ENCODE measurements at places on chromosomes 16 and 17.

DNA sequence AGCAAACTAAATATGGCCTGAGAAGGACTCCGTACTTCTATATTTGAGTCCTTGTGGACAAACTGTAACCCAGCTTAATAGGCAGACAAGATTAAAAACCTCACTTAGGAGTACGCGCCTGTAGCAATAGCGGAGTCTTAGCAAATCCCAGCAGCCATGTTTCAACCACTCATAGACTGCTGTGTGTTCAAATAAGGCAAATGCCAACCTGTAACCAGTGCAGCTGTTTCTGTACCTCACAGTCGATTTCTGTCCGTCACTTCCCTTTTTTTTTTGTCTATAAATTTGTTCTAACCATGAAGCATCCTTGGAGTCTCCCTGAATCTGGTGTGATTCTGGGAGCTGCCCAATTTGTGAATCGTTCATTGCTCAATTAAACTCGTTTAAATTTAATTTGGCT lies 30.2 kb downstream of the TANC2 start:
- DNase-seq: no peak

DNA sequence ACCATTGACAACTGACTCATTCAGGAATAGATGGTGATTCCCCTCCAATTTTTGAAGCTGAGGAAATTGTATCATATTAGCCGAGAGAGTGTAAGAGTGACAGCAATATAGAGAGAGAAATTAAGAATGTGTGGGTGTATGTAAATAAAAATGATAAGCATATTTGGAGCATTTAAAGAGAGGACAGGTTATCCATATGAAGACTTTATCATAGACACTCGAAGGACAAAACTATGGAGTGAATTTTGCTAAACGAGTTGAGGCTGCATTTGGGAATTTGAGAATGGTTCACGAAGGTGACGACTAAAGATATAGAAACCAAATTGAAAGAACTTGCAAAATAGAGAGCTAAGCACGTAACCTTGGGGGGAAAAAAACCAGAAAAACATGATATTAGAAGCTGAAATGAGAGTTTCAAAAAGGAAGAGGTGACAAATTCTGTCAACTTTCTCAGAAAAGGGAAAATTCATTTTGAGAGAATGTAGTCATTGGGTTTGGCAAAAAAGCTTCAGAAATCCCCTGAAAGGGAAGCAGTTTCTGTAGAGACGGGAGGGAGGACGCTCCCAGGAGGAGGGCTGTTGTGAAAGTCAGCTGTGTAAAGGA lies 129.7 kb downstream of the KCNJ2 start:
- no peak for DNase-seq

DNA sequence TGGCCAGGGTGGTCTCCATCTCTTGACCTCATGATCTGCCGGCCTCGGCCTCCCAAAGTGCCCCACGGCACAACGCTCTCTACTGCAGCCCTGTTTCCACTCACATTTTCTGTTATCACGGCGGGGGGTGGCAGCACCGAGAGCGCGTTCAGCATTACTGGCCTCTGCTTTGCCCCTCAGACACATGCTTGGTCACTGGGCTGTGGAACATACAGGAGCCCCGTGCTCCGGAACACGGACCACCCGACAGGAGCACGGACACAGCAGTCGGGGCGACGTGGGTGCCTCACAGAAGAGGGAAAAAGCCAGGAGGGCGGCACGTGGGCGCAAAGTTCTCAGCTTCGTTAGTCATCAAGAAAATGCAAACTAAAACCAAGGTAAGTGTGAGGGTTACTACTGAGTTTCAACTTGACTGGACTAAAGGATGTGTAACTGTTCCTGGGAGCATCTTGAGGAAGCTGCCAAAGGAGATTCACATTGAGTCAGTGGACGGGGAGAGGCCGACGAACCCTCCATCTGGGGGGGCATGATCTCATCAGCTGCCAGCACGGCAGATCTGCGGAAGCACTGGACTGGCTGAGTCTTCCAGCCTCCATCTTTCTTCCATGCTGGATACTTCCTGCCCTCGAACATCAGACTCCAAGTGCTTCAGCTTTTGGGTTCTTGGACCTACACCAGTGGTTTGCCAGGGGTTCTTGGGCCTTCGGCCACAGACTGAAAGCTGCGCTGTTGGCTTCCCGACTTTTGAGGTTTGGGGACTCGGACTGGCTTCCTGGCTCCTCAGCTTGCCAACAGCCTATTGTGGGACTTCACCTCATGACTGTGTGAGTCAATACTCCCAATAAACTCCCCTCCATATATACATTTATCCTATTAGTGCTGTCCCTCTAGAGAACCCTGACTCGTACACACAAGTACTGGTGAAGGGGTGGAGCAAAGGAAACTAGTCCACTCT lies 106.8 kb downstream of the ZNF778 start:
- DNase-seq: no peak

GRCh38 chr16:28191364-28191960 lies 20.3 kb downstream of the XPO6 start:
- no peak for DNase-seq

GRCh38 chr17:14395255-14395654 lies 94.4 kb downstream of the HS3ST3B1 start:
- no peak for DNase-seq

DNA sequence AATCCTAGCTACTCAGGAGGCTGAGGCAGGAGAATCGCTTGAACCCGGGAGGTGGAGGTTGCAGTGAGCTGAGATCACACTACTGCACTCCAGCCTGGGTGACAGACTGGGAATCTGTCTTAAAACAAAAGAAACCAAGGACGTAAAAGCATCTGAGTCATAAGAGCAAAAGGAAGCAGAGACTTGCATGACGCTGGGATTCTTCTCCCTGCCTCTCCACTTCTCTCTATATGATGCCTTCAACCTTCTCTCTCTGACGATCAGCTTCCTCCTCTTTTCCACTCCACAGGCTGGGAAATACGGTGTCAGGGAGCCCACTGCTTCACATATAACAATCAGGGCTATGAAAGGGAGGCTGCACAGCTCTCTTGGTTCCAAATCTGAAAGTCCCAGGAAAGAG lies 43.2 kb upstream of the CCL1 start:
- DNase-seq: no peak

DNA sequence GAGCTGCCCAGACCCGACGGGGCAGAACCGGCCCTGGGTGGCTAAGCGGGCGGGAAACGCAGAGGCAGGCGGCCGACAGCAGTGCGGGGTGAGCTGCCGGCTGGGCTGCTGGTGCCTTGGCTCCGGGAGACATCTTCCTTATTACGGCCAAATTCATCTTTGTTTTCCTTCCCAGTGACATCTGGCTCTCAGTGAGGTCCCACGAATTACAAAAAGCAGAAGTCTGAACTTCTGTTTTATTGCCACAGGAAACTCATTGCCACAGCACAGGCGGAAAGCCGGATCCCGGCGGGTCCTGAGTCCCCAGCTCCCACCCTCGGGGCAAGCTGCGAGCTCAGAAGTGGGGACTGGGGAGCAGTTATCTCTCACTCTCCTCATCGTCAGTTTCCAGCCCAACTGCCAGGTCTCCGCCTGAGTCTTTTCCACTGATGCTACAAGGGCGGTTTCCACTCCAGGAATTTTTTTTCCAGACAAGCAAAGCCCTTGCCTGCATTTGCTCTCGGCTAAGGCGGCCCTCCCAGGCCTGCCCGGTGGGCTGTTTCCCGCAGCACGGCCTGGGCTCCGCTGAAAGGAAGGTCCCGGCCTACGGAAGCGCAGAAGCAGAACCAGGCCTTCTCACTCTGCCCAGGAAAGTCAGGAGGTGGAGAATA lies 40.3 kb downstream of the CBFA2T3 start:
- DNase-seq: peak; percentile 26

GRCh38 chr17:33288954-33289353 lies 4.1 kb downstream of the ASIC2 start:
- no peak for DNase-seq

DNA sequence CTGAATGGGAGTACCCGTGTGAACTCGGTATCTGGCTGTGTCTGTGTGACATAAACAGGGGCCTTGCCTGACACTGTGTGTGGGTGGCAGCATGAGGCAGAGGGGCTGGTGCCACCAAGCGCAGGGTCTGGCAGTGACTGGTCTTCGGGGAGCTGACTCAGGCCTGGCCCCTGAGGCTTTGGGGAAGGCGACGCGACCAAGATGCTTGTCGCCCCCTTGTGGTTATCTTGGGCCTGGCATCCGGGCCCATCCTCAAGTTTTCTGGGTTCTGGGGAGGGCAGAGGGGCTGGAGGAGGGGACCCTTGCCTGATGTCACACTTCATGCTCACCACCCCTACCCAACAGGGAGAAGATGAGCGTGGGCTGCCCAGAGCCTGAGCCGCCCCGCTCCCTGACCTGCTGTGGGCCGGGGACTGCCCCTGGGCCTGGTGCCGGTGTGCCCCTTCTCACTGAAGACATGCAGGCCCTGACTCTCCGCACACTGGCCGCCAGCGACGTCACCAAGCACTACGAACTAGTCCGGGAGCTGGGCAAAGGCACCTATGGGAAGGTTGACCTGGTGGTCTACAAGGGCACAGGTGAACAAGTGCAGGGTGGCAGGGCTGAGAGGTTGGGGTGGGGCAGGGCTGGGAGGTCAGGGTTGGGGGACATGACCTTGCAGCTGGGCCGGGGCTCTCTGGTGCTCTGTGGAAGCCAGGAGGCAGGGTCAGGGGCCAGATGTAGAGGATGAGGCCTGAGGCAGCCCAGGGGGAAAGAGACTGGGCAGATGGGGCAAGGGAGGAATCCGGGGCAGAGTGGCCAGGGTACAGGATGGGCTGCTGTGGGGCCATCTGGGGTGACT lies 24.9 kb downstream of the SBK1 start:
- peak; percentile 16 for DNase-seq

- peak; percentile 30 for DNase-seq
Observed at GRCh38 chr16:54062361-54063278, 224.0 kb downstream of the IRX3 start.

GRCh38 chr16:17470182-17470907 lies 415 bp downstream of the XYLT1 start:
- no peak for DNase-seq

GRCh38 chr16:17556276-17557052 lies 85.7 kb upstream of the XYLT1 start:
- DNase-seq: no peak

GRCh38 chr17:37683454-37683984 lies 40.3 kb upstream of the DDX52 start:
- DNase-seq: peak; percentile 7

GRCh38 chr16:56272583-56272894 lies 81.2 kb downstream of the GNAO1 start:
- no peak for DNase-seq

GRCh38 chr17:14334919-14335318 lies 34.0 kb downstream of the HS3ST3B1 start:
- no peak for DNase-seq

- DNase-seq: no peak
Observed at GRCh38 chr16:22022151-22022550, 14.2 kb downstream of the MOSMO start.

DNA sequence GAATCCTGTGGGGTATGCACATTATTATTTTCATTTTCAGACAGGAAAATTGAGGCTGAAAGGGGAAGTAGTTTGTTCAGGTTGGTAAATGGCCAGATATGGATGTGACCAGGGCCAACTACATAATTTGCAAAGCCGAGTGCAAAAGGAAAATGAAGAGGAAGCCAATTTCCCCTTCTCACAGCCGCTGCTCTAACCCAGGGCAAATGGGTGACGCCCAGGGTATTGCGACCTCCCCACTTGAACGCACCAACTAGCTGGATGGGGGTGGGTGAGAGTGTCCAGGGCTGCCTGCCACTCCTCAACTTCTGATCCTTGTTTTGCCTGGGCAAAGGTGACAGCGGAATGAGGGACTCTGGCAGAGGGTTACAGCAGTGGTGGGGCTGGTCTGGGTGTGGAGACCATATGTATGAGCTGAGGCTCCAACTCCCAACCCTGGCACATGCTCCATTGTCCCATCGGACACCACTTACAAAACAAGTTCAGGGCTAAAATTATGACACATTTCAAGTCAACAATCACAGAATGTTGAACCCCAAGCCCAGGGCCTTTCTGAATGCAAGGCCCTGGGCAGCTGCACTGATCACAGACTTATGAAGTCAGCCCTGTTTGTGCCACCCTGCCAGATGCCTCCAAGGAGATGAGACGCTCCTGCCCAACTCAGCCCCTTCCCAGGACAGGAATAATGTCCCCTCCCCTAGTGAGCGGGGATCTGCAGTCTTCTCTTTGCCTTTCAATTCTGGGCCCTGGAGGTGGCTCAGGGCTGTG lies 1.7 kb downstream of the ANKRD40CL start:
- no peak for DNase-seq

GRCh38 chr16:63530974-63531373 lies 1494.7 kb upstream of the CDH8 start:
- no peak for DNase-seq

DNA sequence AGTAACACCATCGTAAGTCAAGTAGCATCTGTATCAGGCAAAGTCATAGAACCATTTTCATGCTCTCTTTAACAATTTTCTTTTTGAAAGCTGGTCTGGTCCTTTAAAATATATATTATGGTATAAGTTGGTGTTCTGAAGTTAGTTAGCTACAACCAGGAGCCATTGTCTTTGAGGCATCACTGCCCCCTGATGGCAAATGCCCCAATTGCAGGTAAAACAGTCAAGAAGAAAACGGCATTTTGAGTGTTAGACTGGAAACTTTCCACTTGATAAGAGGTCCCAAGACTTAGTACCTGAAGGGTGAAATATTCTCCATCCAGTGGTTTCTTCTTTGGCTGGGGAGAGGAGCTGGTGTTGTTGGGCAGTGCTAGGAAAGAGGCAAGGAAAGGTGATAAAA lies 14.1 kb downstream of the TP53 start:
- no peak for DNase-seq

GRCh38 chr16:9665851-9666271 lies 516.4 kb downstream of the GRIN2A start:
- DNase-seq: no peak

DNA sequence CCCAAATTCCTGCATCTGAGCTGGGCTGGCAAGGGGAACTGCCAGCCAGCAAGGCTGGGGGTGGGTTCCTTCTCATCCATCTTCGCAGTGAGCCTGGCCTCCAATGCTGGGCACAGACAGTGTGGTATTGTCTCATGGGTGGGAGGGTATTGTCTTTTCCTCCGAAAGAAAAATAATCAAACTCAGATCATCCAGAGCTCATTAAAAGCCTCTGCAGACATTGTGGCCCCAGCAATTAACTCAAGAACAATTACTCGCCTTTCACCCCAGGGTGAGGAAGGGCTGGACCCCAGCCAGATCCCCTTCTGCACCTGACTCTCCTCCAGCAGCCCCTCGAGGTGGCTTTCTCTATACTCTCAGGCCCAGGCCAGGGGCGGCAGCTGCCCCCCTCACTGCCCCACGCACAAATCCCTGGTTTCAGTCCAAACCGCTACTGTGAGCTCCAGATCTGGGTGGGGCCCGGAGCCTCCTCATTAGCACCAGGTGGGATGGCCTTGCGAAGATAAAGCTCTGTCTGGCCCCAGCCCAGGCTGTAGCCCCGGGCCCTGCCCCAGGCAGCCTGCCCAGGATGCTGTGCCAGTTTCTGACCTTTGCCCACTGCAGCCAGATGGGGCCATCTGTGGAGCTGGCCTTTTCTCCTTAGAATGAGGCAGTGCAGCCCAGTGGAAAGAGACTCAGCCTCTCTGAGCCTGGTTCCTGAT lies 2.3 kb upstream of the KRT15 start:
- no peak for DNase-seq
